ENCODE measurements at places on chromosomes 2 and 18. TPM values are rescaled to one million over a fixed set of nuclear protein-coding genes. Genes with fewer than 3 reads are reported as not detected.

EVA1A gene
- 0.41 TPM for total RNA-seq

CTLA4 gene
- not detected for total RNA-seq

PARD3B gene
- total RNA-seq: 4.5 TPM

DSG1 gene
- under 0.01 TPM for total RNA-seq

OSBPL1A gene
- 42.8 TPM for total RNA-seq

SCG2 gene
- 138 TPM for total RNA-seq

DCC gene
- total RNA-seq: 15.1 TPM

UBE2F gene
- 27.7 TPM for total RNA-seq

AFF3 gene
- 56.7 TPM for total RNA-seq

CCT4 gene
- total RNA-seq: 223 TPM

PXDN gene
- 21.6 TPM for total RNA-seq

FAM136A gene
- 31.4 TPM for total RNA-seq

ICA1L gene
- total RNA-seq: 88.5 TPM

EGR4 gene
- not detected for total RNA-seq

EFHD1 gene
- total RNA-seq: 0.82 TPM

STPG4 gene
- 0.41 TPM for total RNA-seq

ELOA2 gene
- not detected for total RNA-seq

ZNF892 gene
- total RNA-seq: 29.8 TPM

AQP12B gene
- not detected for total RNA-seq

CLEC4F gene
- not detected for total RNA-seq

MOCOS gene
- 0.41 TPM for total RNA-seq

ARL6IP6 gene
- total RNA-seq: 59.5 TPM

FSHR gene
- not detected for total RNA-seq

FEV gene
- not detected for total RNA-seq

C2orf81 gene
- 0.41 TPM for total RNA-seq

MAPK4 gene
- total RNA-seq: 23.6 TPM

TRIM43 gene
- total RNA-seq: not detected

DPYSL5 gene
- 101 TPM for total RNA-seq

HJURP gene
- total RNA-seq: 2.0 TPM

CELF4 gene
- 92.9 TPM for total RNA-seq

GALNT3 gene
- 3.7 TPM for total RNA-seq

Data from frontal cortex (tissue), 4 donors.